CD4-positive, alpha-beta T cell treated with Interleukin-1 beta for 1 hour (primary cell): ENCODE measurements at places on chromosomes 1 and 21.

DNA sequence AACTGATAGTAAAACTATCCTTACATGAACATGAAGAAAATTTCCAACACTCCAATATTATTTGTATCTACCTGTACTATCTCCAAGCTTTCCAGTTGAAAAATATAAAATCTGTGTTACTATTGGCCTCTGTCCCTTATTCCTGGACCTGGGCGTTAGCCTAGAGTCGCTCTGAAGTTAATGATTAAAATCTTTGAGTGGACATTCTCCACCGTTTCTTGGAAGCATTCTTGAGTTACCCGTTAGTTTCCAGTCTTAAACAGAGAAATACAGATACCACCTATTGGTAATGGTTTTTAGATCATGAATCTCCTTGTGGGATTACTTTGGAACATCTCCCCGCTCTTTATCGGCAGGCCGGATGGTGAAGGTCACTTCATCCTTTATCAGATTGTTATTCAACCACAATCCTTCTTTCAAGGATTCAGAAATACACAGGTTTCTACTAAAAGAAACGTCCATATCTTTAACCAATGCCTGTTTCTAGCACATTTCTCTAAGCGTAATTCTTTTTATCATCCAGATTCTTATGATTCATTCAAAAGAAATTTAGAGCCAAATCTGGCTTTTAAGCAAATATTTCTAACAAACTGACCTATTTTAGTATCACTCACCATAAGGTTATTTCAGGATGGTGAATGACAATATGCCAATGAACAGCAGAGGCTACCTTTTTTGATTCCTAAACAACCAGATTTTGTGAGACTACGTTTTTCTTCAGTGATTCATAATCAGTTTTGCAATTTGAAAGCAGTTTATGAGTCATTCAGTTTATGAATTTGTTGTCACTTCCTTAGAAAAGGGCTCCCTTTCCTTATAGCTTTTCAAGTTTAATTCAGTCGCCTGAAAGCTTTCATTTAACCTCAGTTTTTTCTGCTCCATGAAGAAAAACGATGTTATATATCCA, 70.2 kb upstream of the ERRFI1 start:
- no peak for DNase-seq

DNA sequence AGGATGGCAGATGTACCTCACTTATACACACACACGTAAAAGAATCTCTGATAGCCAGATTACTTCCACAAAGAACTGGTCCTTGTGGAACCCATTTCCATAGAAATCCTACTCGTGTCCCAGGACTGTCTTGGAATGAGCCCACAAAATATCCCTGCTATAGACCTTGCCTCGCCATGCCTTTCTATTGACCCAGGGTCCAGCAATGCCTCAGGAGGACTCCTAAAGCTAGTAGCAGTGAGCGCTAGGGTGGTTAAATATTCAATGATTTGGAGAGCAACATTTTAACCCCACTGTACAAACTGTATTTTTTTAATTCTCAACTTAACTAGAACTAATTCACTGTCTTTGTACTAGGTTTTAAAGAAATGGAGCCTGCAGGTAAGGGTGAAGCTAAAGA, 26.9 kb downstream of the OR10J5 start:
- DNase-seq, result no peak

DNA sequence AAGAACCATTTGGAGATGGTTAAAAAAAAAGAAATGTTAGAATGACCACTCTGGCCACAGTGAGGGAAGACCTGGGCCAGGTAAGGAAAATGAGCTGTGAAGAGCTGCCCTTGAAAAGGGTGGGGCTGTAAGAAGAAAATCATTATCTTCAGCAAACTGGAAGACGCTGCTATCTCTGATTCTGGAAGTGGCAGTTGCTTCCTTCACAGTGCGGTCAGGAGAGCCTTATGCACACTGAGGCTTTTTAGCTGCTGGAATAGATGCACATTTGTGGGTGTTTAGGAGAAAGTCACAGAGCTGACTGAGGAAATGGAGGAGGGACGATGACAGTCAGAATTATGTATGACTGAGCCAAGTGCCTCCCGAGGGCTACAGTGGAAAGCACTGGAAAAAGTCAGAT, 91.6 kb downstream of the TBX19 start:
- DNase-seq, result no peak

GRCh38 chr1:1359664-1360468, 1.5 kb upstream of the MXRA8 start:
- no peak for DNase-seq

GRCh38 chr1:53463961-53464899, 5.0 kb downstream of the DMRTB1 start:
- DNase-seq, result no peak

DNA sequence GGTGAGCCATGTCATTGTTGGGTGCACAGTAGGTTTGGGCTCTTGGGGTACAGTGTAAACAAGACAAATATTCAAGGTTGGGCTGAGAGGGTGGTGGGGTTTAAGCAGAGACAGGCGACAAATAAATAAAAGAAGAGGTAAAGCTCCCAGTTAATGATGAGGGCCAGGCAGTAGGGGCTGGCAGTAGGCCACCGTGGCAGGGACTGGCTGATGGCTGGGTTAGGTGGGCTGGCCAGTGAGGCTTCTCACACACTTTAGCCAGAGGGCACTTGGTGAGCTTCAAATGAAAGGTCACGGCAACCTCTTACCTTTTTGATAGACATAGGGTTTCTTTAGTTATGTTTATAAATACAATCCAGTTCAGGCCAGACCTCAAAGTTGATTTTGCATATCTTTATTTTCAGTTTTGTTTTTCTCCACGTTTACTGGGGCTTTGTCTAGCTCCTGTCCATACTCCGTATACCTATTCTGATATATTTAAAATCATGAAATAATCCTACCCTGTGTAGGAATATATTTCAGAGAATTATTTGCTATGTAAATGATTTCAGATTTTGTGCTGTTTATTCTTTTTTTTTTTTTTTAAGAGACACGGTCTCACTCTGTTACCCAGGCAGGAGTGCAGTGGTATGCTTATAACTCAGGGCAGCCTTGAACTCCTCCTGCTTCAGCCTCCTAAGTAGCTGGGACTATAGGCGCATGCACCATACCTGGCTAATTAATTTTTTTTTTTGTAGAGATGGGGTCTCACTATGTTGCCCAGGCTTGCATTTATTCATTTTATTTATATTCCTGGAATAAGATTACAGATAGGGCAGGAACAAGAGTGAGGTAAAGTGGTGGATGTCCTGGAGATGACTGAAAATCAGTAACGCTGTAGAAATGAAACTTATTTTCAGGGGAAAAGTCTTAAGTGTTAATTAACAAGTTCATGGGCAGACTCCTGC, 122.7 kb downstream of the RYR2 start:
- no peak for DNase-seq

DNA sequence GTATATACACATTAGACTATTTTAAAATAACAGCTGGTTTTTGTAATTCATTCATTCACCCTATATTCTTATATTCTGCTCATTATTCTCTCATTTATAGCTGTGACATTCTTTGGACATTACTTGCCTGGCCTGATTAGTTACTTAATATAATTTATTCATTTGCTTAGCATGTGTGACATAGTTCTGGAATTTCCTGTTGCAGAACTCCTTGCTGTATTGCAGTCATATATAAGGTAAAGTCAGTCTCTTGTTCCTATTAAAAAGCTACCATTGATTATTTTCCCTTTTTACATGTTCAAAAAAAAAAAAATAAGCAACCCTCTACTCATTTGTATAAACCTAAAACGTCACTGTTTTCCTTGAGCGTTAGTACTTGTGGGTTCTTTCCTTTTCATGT, 23.9 kb downstream of the GNAT2 start:
- DNase-seq, result no peak

DNA sequence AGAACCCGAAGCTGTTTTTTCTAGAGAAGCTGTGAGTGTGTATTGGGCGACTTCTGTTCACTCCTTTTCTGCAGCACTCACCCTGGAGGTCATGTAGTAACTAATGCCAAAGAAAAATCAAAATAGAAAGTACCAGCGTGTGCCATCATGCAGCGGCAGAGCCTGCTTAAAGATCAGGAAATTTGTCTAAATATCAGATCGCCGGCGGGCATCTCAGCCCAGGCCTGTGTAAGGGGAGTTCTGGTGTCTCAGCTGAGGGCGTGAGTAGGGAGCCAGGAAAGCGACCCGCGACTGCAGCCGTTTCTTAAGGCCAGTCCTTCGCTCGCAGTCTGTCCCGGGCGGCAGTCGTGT, 768 bp downstream of the EDARADD start:
- peak; percentile 7 for DNase-seq

DNA sequence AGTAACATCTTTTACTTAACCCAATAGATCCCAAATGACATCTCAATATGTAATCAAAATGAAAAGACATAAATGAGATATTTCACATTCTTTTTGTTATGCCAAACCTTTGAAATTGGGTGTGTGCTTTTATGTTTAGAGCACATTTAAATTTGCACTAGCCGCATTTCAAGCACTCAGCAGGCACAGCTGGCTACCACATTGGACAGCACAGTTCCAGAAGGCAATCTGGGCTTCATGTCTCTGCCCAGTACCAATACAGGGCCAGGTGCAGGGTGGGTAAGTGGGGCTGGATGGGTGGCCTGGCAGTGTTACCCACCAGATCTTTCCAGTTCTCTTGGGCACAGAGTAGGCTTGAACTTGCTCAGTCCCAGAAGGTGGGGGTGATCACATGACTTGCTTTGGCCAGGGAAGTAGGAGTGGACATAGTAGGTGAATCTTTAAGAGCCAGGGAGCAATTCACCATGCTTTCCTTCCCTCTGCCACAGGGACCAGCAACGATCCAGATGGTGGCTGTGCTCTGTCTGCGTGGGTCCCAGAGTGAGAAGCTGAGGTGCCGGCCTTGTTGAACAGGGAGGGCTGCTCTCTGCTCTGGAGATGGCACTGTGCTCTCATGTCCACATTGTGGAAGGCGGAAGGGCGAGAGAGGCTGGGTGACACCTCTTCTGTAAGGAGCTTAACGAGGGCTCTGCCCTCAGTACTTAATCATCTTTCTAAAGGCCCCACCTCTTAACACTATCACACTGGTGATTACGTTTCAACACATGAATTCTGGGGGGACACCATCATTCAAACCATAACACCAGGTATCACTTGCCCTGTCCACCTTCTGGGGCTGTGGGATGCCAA, 261.4 kb downstream of the GRIK3 start:
- no peak for DNase-seq

DNA sequence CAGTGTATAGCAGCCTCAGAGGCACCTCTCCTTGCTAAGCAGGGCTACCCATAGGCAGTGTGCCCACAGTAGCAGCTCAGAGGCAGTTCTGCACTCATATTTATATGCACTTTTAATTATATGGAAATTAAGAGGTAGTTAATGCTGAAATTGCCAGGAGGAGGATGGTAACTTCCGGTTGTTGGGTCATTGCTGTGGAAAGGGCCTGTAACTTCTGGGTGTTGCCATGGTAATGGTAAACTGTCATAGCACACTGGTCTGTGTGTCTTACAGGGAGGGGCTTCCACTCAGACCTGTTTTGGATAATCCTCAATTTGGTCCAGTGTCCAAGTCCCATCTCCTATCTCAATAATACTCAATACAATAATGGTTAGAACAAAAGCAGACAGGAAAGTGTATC, 7.6 kb downstream of the CFH start:
- no peak for DNase-seq

- no peak for DNase-seq
These were observed 97.3 kb downstream of the SLC35F3 start for GRCh38 chr1:234001817-234002216.

DNA sequence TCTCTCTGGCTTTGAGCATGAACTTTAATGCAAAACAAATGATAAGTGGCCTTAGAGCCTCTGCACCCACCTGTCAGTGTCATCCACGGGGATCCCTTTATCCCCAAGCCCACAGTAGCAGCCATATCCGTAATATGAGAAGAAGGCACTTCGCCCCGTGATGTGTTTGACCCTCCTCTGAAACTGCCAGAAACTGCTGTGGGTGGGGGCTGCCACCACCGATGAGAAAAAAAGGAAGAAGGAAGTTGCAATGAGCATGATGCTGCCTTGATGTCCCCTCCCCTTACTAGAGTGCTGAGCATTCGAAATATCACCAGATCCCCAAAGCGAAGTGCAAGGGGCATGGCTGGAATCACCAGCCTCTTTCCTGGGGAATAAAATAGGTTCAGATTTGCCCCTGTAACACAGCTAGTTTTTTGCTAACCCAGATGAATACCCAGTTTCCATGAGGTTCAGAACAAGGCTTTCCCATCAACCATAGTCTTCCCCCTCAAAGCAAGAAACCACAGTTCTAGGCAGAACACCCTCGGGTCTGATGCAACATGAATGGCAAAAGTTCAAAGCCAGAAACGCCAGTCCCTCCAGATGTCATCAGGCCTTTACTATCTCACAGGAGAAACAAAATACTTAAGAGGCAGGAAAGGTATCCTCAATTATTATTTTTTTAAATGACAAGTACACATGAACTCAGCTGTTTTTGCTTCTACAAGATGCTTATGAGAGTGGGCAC, 10.8 kb upstream of the UBXN10 start:
- DNase-seq, result no peak

GRCh38 chr21:42175110-42175710, 43.7 kb upstream of the ABCG1 start:
- DNase-seq, result no peak

DNA sequence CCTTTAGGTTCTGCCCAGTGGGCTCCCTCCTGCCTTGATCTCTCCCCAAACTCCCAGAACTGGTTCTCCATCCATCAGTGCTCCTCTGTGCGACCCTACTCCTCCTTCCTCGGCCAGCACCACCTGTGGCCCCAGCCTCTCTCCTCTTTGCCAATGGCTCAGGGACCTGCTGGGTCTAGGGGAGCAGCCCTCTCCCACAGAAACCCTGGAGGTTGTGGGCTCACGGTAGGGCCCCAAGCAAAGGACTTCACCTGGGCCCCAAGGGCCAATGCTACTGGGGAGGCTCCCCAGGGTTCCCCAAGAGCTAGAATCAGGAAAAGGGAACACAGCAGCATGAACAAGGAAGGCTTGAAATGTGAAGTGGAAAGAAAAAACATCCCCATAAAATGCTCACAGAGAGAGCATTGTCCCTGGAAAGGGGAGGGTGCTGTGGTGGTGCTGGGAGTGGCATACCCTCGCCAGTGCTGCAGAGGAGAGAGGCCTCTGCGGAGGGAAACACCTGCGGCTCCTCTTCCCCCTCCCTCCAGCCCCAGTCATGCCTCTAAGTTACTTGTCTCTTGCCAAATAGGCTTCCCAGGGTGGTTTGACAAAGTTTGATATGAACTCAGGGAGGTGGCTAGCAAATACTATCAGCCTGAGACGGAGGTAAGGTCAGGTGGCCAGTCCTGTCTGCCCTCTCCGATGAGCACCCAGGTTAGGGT, 2.5 kb downstream of the TMEM63A start:
- DNase-seq, result no peak

DNA sequence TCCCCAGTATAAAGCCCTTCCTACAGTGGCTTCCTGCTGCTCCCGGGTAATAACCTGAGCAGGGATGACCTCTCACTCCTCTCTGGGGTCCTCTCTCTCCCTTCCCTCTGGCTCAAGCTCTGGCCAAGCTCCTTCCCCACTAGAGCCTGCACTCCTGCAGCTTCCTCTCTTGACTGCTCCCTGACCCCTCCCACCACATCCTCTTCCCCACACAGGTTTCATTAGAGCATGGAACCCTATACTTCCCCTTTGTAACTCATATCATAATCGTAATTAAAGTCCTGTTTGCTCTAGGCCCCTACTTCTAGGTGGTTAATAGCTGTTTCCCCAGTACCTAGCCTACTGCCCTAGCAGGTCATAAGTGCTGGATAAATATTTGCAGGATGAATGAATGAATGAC, 146.2 kb downstream of the C1orf21 start:
- peak; percentile 16 for DNase-seq

GRCh38 chr1:47824716-47825115, 172.5 kb downstream of the TRABD2B start:
- no peak for DNase-seq
